Glutamatergic neuron (in vitro differentiated cells): ENCODE measurements at places on chromosomes 3 and 15. TPM values are rescaled to one million over a fixed set of nuclear protein-coding genes. Genes with fewer than 3 reads are reported as not detected.

DNA sequence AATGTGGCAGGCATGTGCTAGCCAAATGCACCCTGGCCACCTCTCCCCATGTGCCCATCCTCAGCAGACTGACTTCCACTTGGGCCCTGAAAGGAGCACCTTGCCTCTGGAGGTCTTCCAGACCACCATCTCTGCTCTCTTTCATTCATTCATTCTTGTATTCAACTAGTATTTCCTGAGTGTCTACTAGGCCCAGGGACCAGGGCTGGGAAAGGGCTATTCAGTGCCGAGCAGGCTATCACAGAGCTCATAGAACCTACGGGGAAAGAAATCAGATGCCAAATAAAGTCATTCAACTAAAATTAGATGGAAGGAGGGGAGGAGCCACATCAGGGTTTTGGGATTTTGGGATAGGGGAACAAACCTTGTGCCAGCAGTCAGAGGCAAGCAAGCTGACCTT lies 18.9 kb downstream of the PRR23A start:
- no peak for DNase-seq
- H3K4me1 ChIP-seq, result no peaks in the 10 kb centered on the region
- no peak overlapping the region for H3K4me3 ChIP-seq
- H3K36me3 ChIP-seq, result no peaks in the 10 kb centered on the region

GRCh38 chr15:75112278-75112847 lies 89.0 kb downstream of the PPCDC start:
- peaks cover 8% of the 10 kb centered on the region for H3K27me3 ChIP-seq
- H3K4me3 ChIP-seq, result no peak overlapping the region
- peaks cover 26% of the 10 kb centered on the region for H3K36me3 ChIP-seq
- H3K27ac ChIP-seq, result no peak overlapping the region

DNA sequence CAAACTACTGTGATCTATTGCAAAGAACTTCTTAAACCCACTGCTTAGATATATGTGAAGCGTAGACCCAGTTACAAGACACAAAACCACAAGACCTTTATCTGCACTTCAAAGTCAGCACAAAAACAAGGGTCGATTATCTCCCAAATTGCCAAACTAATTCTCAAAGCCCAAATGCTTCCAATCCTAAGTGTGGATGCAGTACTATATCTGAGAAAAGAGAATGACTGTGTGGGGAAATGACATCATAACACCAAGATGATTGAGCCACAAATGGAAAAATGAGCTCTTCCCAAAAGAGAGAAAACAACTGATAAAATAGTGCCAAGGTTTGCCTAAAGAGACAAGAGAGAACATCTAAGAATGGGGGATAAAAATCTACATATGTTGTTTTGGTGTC lies 86.2 kb downstream of the MEIS2 start:
- H3K27me3 ChIP-seq, result no peaks in the 10 kb centered on the region
- H3K36me3 ChIP-seq, result no peaks in the 10 kb centered on the region
- DNase-seq, result no peak
- H3K27ac ChIP-seq, result no peak overlapping the region
- no peak overlapping the region for H3K4me3 ChIP-seq
- peaks cover 9% of the 10 kb centered on the region for H3K4me1 ChIP-seq

DNA sequence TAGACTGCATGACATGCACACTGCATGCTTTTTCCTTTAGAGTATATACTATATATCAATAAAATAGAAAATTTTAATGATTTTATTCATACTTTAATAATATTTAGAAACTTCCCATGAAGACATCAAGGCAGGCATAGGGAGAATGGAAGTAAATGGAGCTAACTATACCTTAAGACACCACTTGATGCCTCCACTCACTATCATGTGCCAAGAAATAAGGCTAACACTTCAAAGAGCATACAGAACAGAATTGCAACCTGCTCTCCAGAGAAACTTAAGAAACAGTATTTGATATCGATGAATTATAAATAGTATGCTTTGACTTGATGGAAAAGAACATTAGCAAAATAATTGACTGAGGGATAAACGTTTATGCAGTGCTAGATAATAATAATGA lies 192.6 kb upstream of the MBNL1 start:
- H3K36me3 ChIP-seq, result no peaks in the 10 kb centered on the region
- no peak for DNase-seq
- H3K27me3 ChIP-seq, result no peaks in the 10 kb centered on the region
- H3K27ac ChIP-seq, result no peak overlapping the region
- no peaks in the 10 kb centered on the region for H3K4me1 ChIP-seq

GRCh38 chr3:11131371-11131770 lies 22.9 kb upstream of the HRH1 start:
- H3K4me3 ChIP-seq, result no peak overlapping the region
- DNase-seq, result no peak
- peaks cover 4% of the 10 kb centered on the region for H3K4me1 ChIP-seq
- H3K27me3 ChIP-seq, result no peaks in the 10 kb centered on the region
- no peak overlapping the region for H3K27ac ChIP-seq

DNA sequence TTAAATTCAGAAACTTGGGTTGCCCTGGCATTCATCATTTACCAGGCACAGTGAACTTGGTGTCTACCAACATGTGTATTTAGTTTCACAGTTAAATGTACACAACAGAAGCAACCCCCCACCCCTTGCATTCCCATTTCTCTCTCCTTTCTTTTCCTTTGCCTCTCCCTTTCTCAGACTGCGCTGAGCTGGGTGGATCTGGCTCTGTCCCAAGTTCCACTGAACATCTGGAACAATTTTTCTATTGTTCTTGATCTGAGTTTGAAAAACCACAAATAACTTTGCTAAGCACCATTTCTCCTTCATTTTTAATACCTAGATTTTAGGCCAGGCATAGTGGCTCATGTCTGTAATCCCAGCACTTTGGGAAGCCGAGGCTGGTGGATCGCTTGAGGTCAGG lies 242.2 kb downstream of the ABHD5 start:
- no peak overlapping the region for H3K27ac ChIP-seq
- no peak overlapping the region for H3K4me3 ChIP-seq
- H3K36me3 ChIP-seq, result no peaks in the 10 kb centered on the region

DNA sequence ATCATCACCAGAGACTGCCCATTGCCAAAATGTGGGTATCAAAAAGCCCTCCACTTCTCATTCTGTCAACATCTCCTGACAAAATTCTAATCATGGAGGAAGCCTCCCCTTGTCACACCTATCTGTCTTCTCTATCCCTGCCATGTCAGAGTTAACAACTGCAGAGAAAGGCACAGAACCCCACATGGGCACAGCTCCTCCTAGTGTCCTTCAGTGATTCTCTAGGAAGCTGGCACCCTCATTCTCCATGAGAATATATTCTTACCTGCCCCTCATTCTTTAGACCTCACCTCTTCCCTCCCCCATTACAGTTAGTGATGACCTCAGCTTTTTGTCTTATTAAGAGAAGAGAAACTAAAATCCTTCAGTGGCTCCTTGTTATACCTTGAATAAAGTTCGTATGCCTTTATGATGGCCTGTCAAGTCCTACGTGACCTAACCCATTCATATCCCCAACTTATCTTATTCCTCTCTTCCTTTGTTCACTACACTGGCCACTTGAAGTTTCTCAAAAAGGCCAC lies 44.6 kb downstream of the NME9 start:
- H3K36me3 ChIP-seq, result peaks cover 4% of the 10 kb centered on the region
- H3K4me3 ChIP-seq, result no peak overlapping the region
- H3K4me1 ChIP-seq, result no peaks in the 10 kb centered on the region
- H3K27me3 ChIP-seq, result no peaks in the 10 kb centered on the region
- no peak for DNase-seq
- H3K27ac ChIP-seq, result no peak overlapping the region

LEKR1 gene
- total RNA-seq, result 0.56 TPM

DNA sequence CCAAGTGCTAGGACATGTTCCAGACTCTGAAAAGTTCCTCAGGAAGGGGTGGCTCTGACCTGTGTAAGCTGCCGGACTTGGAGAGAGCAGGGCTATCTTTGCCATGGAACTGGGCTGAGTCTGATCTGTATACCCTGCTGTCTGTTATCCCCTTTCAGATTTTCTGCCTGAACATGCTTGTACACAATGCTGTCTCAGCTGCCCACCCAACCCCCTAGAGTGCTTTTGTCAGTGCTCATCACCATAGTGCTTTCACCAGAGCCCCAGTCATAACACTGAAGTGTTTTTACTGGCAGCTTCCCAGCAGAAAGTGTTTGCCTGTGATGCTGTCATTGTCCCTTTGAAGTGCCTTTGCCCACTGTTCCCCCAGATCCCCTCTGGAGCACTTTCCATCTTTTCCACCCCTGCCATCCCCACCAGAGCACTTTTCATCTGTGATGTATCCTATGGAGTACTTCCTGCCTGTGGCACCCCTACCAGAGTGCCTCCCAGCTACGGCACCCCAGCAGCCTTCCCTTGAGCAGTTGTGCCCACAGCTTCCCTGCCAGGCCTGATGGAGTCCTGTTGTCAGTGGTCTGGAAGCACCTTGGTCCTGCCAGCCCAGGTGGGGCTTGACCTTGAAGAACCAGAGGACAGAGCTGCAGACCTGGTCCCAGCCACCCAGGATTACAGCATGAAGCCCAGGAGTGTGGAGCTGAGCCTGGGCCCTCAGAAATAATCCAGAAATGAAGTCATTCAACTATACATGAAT lies 397.7 kb downstream of the DIPK2A start:
- no peaks in the 10 kb centered on the region for H3K27me3 ChIP-seq
- peaks cover 6% of the 10 kb centered on the region for H3K36me3 ChIP-seq
- no peak overlapping the region for H3K4me3 ChIP-seq
- DNase-seq, result no peak
- no peak overlapping the region for H3K27ac ChIP-seq
- H3K4me1 ChIP-seq, result no peaks in the 10 kb centered on the region

PLSCR5 gene
- not detected for total RNA-seq

RPL4 gene
- 1,679 TPM for total RNA-seq

- DNase-seq, result no peak
- no peak overlapping the region for H3K4me3 ChIP-seq
- H3K27ac ChIP-seq, result no peak overlapping the region
- H3K27me3 ChIP-seq, result no peaks in the 10 kb centered on the region
These were observed 660.2 kb upstream of the LMCD1 start for GRCh38 chr3:7841451-7841850.

- H3K27ac ChIP-seq, result no peak overlapping the region
- H3K4me1 ChIP-seq, result peaks cover 5% of the 10 kb centered on the region
- H3K36me3 ChIP-seq, result no peaks in the 10 kb centered on the region
- peaks cover 2% of the 10 kb centered on the region for H3K27me3 ChIP-seq
These were observed 25.8 kb downstream of the ARHGEF3 start for GRCh38 chr3:56775838-56776555.

DNA sequence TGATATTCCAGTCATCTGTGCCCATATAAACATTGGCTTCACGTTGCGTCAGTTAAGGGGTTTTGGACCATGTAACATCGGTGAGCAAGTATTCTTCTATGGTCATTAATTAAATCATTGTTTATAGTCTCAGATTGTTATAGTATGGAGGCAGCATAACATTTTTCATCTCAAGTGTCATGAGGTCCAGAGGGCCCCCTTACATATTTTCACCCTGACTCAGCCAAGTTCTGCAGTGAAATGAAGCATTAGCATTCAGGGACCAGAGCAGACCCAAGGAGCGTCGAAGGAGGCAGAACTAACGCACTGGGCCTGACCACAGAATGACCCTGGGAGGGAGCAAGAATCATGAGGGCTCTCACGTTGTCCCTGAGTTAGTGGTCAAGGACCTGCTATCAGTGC lies 171.5 kb downstream of the LRTM1 start:
- no peak overlapping the region for H3K4me3 ChIP-seq
- H3K36me3 ChIP-seq, result no peaks in the 10 kb centered on the region
- no peaks in the 10 kb centered on the region for H3K4me1 ChIP-seq
- no peaks in the 10 kb centered on the region for H3K27me3 ChIP-seq

BFSP2 gene
- not detected for total RNA-seq

DNA sequence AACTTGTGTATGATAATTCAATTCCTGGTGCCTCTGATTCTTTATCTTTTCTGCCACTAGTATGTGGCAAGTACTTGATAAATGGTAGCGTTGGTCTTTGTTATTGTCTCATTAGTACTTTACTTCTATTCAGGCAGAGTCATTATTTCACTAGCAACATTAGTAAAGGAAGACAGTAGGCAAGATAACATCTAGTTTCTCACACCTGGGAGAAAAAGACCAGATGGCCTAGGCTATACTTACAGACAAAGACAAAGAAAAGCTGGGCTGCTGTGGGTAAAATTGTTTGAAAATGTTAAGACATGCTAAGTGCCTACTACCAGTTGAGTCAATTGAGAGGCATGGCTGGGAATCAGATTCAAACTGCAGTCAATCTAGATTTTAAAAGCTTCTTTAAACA lies 198.7 kb upstream of the CMC1 start:
- no peak for DNase-seq
- peaks cover 2% of the 10 kb centered on the region for H3K4me1 ChIP-seq
- no peak overlapping the region for H3K27ac ChIP-seq
- no peak overlapping the region for H3K4me3 ChIP-seq
- H3K36me3 ChIP-seq, result no peaks in the 10 kb centered on the region
- H3K27me3 ChIP-seq, result no peaks in the 10 kb centered on the region

DNA sequence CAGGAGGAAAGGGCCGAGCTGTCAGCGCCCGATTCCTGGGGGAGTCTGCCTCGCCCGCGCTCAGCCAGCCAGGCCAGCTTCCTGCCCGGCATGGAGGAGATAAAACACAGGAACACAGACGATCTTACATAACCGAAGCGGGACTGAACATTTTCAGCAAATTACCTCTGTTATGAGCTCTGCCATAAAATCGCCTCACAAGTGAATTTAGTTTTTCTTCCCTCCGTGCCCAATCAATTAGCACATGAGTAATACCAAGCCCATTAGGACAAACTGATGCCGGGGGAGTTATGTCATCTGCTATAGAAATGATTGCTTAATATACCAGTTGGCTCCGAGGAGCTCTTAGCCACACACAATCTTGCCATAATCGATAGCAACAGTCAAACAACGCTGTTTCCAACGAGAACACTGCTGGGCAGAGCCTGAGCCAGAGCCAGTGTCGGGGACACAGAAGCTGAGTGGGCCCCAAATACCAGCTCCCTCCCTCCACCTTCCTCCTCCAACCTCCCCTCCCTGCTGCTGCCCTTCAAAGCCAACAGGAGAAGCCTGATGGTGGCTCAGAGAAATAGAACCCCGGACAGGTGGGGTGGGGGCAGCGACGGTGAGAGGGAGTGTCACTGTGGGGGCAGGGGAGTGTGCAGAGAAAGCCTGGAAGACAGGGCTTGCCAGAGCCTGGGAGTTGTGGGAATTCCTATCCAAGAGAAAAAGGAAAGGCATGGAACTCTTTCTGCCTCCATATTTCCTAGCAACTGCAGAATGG lies 279.4 kb upstream of the TLE3 start:
- peaks cover 33% of the 10 kb centered on the region for H3K4me1 ChIP-seq
- H3K27me3 ChIP-seq, result peaks cover 8% of the 10 kb centered on the region
- peak; percentile 88 for DNase-seq
- H3K36me3 ChIP-seq, result peaks cover 8% of the 10 kb centered on the region
- H3K27ac ChIP-seq, result peak overlapping the region; percentile 83

CCR3 gene
- not detected for total RNA-seq

KIF7 gene
- total RNA-seq, result 9.3 TPM

- no peaks in the 10 kb centered on the region for H3K27me3 ChIP-seq
- no peak overlapping the region for H3K4me3 ChIP-seq
- no peaks in the 10 kb centered on the region for H3K36me3 ChIP-seq
- H3K27ac ChIP-seq, result no peak overlapping the region
- H3K4me1 ChIP-seq, result peaks cover 6% of the 10 kb centered on the region
- DNase-seq, result no peak
These were observed 81.8 kb downstream of the CLASP2 start for GRCh38 chr3:33636125-33636850.
